ENCODE measurements at places on chromosomes 7 and 10.

DNA sequence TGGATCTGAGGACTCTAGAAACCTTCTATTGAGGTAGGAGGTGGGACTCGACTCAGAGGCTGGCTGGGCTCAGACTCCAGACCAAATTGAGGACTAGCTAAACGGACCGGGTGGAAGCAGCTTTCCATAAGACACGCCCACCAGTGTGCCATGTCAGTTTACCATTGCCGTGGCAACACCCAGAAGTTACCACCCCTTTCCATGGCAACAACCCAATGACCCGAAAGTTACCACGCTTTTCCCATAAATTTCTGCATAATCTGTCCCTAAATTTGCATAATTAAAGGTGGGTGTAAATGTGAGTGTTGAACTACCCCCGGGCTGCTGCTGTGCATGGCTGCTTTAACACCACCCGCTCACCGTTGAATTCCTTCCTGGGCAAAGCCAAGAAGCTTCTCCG lies 58.9 kb downstream of the MICALL2 start:
- no peak for DNase-seq

DNA sequence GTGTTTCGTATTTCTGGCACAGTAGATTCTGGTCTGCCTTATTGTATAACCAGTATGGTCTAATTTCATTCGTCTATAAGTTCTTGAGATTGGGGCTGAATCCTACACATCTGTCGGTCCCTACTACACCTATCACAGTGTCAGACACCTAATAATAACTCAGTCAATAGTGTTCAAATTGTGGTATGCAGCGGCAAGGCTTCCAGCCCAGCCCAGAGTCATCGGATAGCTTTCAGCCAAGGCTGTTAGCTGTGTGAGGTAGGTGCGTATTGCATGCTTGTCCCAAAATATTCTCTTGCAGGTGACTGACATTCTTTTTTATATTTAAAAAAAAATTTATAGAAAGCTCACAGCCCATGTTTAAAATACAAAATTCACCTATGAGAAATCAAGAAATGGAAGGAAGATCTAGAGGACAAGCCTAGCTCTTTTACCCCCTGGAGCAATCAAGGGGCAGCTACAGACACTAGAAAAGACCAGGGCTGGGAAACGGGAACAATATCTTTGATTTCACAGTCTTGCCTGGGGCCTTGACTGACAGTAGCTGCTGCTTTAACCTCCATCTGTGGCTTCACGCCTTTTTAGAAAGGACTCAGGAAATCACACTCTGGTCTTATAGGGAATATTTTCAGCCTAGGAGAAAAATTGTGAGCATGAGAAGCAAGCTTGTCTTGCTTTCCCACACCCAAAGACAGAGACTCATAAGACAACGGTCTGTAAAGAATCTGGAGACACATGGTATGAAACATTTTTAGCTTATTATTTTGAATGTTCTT lies 9.5 kb upstream of the ASB4 start:
- DNase-seq = no peak

- DNase-seq = peak; percentile 30
Measured at GRCh38 chr7:112080978-112081377, 125.2 kb downstream of the DOCK4 start.

- no peak for DNase-seq
Measured at GRCh38 chr7:98186452-98187137, 24.6 kb upstream of the BHLHA15 start.

GRCh38 chr7:152366662-152367061 lies 69.1 kb downstream of the KMT2C start:
- no peak for DNase-seq

DNA sequence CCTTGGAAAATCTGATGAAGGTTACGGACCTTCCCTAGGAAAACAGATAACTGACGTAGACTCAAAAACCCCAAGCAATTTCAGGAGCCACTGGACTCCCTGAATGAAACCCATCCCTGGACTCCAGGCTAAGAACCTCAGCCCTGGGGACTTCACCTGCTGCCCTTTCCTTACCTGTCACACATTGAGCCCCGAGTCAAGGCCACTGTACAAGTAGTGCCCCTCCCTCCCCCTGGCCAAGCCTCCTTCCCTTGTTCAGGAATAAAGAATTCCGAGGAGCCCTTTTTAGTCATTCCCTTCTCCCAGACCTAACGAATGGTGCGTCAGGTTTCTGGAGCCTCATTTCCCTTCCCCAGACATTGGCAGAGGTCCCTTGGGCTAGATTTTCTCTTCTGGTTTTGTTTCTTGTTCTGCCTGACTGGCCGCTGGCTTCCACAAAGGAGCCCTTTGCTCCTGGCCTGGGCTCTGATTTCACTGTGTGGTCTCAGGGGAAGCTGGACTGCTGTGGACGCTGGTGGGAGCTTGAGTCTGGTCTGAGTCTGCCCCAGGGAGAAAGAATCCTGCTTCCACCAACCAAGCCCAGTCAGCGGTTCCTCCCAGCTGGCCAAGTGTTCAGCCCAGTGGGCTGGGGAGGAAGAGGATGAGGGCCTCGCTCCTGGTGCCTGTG lies 31.7 kb downstream of the ZNF775 start:
- DNase-seq = no peak

DNA sequence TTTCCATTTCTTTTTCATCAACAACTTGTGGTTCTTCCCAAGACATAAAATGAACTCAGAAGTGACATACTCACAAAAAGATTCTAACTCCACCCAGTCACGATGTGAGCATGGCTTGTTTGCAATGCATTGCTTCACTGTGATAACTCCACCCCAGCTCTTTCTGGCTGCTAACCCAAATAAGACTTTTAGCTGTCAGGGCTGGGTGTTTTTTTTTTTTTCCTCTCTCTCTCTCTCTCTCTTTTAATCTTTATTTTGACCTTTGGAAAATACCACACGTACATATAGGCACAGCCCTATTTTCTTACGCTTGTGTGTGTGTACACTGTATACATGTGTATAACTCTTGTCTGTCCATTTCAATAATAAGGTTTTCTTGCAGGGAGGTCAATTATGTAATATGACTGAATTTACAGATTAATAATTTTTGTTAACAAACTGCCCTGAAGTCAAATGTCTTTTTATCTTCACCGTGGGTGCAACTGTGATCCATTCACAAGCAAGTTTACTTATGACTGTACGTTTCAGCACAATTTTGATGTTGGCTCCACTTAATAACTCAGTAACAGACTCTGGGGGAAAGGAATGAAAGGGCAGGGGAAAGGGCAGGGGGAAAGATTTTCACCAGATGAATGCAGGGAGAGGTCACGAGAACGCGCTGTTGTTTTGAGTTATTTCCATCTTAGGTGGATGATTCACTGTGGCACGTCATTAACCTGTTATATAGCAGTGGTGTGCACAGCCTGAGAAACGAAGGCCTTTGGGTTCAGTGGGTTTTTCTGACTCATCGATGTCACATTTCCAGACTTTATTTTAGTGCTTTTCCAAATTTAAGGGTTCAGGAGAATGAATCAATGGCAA lies 49.1 kb downstream of the APBB1IP start:
- DNase-seq = no peak

- DNase-seq = no peak
Measured at GRCh38 chr10:119344381-119344780, 137.0 kb downstream of the GRK5 start.

DNA sequence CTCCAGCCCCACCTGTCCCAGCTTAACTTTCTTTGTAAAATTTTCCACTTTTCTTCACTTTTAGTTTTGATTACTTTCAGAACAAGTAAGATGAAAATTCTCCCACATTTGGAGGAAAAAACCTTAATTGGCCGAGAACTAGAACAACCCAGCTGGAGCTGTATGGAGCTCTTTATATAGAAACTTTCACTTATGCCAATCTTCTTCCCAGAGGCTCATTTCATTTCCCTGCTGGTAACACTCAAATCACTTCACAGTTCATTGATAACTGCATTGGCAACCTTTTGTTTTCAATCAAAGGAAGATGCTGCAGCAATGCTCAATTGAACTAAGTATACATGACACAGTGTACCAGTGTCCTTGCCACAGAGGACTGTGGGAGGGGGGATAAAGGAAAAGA lies 176.2 kb upstream of the NOBOX start:
- no peak for DNase-seq

DNA sequence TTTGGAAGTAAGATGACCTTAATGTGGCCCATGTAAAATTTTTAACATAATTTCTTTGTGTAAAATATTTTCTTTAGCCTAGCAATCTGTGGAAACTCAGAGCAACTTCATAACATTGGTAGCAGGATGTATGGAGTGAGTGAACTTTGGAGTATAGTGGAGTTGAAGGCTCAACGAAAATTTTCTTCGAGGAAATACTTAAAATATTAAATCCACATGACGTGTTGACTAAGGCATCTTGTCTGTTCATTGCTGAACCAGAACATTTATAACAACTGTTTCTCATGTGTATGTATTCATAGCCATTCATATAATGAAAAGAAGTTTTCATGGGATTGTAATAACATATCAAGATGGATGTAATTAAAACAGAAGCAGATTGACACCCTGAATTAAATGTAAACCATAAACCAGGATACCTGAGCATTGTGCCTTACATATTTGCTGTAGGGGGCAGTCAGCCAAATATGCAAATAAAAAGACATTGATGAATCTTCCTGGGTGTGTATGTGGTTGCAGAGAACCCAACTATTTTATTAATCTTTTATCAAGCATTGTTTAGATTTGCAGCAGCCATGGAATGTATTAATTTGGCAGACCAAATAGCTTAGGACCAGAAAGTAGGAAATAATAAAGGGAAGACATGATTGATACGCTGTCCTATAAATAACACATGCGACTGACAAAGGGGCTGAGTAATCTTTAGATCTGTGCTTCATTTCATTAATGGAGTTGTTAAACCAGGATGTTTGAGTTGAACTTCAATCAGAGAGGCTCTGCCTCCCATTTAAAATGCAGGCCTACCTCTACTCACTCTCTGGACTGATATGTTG lies 11.5 kb downstream of the AUTS2 start:
- DNase-seq = no peak

DNA sequence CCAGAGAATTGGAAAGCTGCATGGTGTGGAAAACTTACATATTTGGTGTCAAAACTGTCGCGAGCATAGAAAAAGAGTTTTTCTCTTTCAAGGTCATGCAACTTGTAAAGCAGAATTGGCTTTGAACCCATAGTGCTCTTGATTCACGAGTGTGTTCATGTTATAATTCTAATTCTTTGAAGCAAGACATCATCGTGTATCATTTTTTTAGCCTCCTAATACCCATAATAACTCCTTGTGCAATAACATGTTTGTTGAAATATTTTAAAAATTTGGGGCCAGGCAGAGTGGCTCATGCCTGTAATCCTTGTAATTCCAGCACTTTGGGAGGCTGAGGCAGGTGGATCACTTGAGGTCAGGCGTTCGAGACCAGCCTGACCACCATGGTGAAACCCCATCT lies 4.2 kb downstream of the CCL24 start:
- no peak for DNase-seq

DNA sequence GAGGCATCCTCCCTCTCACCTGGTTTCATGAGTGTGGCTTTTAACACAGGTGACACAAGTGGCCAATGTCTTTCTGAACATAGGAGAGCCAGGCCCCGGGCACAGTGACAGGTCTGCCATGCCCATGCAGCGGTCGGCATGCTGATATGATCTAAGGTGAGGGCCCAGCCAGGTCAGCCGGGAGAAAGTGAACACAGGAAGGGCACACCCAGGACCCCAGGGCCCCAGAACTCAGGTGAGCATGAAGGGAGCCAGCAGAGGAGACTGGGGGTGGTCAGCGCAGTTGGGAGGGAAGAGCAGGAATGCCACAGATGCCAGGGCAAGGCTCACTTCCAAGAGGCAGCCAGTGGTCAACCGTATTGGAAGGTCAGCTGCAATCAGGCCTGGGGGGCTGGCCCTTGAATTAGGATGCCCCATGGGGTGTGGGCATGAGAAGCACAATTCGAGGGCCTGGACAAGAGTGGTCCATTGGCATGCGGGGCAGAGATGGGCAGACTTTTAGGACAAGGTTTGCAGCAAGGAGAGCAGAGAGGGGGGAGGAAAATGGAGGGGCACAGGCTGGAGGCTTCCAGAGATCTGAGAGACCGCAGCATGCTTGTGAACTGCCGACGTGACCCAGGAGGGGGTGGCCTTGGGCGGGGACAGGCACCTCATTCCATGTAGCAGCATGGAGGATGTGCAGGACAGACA lies 3.9 kb upstream of the INPP5A start:
- no peak for DNase-seq

DNA sequence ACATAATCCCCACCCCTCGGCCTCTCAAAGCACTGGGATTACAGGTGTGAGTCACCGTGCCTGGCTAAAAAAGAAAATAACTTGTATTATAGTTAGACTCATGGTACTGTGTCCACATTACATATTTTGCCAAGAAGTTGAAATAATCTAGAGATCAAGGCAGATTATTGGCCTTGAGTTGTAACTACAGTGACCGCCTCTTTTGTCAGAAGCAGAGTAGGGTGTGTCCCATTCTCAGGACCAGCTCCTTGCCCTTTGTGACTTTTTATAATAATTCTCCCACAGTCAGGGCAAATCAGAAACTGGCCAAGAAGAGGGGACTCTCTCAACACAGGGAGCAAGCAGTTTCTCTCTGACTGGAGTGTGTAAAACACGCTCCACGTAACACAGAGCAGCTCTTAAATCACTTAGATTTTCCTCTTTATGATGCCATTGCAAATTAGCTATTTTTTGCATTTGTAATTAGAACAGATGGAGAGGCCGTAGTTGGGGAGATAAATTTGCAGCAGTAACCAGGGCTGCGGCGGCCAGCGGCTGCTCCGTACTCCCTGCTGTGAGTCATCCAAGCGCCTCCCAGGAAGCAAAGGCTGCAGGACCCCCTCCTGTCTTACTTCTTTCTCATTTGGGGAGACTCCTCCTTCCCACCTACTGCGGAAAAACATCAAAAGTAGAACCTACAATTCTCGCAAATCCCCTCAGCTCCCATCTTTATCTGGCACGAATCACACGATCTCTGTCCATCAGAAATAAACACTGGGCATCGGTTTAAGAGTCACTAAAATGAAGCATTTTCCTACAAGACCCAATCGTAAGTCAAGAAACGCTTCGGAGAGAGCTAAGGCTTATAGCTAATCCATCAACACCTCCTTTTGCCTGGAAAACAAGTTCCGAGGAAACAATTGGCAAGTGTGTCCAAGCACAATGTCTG lies 32.1 kb upstream of the MSRB2 start:
- DNase-seq = no peak

DNA sequence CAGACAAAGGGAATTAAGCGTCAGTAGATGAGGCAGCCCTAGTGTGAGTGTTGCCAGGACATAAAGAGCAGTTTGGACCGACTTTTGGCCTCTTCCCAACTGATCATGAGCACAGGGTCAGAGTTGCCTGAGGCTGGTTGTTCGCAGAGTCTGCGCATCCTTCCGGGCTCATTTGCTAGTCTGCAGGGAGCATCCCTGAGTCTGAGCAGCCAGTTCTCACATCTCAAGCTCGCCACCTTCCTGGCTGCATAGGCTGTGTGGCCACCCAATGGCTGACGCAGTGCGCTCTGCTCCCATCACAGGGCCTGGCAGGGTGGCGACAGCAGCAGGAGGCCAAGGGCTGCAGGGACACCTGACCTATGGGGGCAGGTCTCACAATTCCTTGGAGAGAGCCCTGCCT lies 5.0 kb downstream of the GAD2 start:
- no peak for DNase-seq

All from Jurkat, Clone E6-1 (cell line).